ENCODE measurements at places on chromosomes 7 and 10.

GRCh38 chr7:142874837-142875236 lies 10.7 kb downstream of the TRPV6 start:
- no peak for DNase-seq

- no peak for DNase-seq
Observed at GRCh38 chr10:11212288-11213085, 194.8 kb downstream of the CELF2 start.

DNA sequence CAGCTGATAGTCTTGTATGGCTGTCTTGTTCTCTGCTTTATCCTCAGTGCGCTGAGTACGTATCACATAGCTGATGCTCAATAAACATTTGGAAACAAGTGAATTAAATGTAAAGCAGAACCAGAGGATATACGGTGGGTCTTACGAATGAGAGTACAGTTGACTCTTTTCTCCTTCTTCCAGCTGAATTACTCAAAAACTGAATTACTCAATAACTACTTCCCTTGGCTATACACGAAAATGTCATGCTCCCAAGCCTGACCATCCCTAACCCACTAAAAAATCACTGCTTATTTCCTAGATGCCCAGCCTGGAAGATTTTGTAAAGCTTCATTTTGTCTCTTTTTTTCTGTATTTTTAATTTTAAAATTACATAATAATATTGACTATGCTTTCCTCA lies 3.2 kb upstream of the RSU1 start:
- DNase-seq, result no peak

DNA sequence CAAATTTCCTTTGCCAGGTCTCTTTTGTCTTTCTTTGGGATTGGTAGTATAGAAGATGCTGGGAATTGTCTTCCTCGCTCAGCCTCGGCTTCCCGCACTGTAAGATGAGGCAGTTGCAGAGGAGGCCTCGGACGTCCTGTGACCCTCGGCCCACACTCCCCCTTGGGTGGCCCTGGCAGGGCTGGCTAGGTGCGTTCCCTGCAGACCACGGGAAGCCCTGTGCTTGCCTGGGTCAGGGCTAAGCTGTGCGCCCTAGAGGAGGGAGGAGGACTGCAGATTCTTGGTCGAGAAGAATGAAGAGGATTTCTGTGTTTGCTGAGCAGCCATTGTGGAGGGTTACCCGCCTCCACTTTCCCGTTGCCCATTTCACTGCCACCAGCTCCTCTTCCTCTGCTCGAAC lies 42.8 kb downstream of the WIPI2 start:
- DNase-seq, result no peak

- DNase-seq, result no peak
Observed at GRCh38 chr10:121771966-121772365, 155.9 kb downstream of the ATE1 start.

- no peak for DNase-seq
Observed at GRCh38 chr7:47427051-47427643, 154.8 kb downstream of the TNS3 start.

DNA sequence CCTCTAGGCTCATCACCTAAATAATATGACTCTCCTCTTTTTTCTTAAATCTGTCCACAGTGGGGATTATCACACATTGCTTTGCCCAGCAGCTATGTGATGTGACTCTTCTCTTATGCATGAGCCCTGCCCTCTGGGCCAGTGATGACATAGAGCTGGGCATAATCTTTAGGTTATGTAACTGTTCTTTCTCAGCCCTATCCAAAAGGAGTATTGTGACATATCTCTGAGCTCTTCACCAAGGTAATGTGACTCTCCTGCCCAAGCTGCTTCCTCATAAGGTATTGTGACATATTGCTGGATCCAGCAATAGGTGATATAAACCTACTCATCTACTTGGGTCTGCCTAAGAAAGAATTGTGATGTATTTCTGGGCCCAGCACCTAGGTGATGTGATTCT lies 37.7 kb upstream of the ZNF107 start:
- no peak for DNase-seq

- no peak for DNase-seq
Observed at GRCh38 chr10:44154956-44155355, 229.9 kb downstream of the CXCL12 start.

GRCh38 chr7:139588632-139589031 lies 65.1 kb downstream of the CLEC2L start:
- DNase-seq, result no peak

- DNase-seq, result no peak
Observed at GRCh38 chr10:44947371-44948152, 12.0 kb upstream of the RASSF4 start.

DNA sequence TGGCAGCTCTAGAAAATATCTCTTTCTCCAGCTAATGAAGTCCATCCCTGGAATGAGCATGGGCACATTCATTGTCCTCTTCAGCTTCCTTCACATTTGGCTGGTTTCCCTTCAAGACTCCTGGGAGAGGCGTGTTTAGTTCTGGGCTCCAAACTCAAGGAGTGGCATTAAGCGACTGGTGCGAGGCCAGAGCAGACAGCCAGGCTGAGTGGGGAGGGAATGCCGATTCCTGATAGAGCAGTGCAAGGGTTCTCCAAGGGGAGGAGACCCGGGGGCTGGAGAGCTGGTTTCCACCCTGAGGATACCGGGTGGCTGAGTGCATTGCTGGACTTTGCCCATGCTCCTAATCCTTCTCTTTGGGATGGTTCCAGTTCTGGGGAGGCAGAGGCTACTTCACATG lies 372.1 kb downstream of the RPS24 start:
- DNase-seq, result no peak

DNA sequence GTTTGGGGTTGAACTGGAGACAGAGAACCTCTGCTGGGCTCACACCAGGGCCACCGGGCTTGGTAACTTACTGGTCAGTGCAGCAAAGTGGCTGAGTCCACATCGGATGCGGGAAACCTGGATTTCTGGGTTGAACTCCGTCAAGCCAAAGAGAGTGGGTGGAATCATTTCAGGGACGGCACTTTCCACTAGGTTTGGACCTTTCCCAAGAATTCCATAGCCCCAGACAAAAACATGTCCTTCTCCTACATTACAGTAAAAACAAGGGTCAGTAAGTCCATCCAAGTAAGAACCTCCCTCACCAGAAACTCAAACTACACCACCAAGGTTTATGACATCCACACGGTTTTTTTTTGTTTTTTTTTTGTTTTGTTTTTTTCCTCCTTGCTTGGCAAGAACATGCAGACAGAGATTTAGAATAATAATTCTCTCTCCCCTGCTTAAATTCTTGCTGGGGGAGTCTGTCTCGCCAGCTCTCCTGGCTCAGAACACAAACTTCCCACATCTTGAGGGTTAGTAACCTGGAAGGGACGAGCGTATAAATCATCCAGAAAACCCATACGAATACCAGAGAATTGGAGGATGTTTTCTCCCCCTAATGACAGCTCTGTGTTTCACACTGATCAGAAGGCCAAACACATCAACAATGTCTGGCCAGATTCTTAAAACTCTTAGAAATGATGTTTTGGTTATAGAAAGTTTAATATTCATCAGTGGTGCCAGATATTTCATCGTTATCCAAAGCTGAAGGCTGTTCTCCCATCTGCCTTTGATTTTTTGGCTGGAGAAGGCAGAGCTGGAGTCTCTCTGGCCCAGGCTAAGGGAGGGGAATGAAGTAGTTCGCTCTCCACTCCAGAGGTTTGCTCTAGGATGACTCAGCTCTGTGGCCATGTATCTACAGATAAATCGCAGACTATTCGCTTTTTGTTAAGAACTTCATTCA lies 17.5 kb downstream of the RCC1L start:
- no peak for DNase-seq

GRCh38 chr7:51471981-51472296 lies 155.3 kb upstream of the COBL start:
- DNase-seq, result no peak

- DNase-seq, result no peak
Observed at GRCh38 chr10:101464599-101464998, 110.6 kb downstream of the BTRC start.
